Stimulated activated CD4-positive, alpha-beta T cell treated with anti-CD3 and anti-CD28 coated beads, Interleukin-1b, Interleukin-23, amount 100 ng/mL, for 4 hours (primary cell): ENCODE measurements at places on chromosomes 1 and 21.

- no peak for DNase-seq
Observed at GRCh38 chr1:5757187-5757805, 234.9 kb downstream of the NPHP4 start.

DNA sequence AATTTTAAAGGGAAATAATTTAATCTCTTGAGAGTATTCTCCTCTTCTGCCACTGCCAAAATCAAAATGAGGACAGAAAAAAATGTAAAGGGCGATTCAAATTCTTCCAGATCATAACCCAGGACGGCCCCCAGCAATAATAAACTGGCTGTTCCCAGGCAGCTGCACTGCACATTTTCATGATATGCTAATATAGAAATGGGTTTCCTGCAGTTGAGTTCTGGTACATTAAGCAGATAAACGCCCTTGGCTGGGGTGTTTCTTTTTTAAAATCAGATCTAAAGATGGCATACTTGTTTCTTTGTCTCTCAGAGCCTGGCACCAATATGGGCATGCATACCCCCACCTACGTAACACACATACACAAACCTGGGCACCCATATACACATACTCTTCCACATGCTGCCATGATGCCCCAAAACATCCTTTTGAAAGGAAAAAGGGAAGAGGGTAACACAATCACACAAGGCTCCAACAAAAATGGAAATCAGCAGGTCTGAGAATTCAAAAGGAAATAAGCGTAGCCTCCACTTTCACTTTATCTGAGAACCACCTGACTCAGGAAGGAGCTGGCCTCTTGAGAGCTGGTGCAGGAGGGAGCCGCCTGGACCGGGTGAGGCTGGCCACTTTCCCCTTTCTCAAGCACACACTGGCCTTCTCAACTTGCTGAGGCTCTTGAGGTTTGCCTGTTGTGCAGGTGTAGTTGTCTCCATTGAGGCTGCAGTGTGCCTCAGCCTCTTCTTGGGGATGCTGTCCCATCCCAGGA, 653.4 kb downstream of the KIF26B start:
- no peak for DNase-seq

DNA sequence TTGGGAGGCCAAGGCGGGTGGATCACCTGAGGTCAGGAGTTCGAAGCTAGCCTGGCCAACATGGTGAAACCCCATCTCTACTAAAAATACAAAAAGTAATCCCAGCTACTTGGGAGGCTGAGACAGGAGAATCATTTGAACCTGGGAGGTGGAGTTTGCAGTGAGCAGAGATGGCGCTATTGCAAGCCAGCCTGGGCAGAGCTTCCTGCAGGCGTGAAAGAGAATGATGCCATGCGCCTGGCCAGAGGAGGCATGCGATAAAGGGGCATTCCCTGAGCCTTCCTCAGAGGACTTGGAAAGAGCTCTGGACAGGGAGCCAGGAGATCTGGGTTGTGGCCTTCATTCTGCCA, 3.2 kb downstream of the E2F2 start:
- DNase-seq = no peak

- no peak for DNase-seq
Observed at GRCh38 chr1:32309960-32310359, 18.1 kb downstream of the HDAC1 start.

DNA sequence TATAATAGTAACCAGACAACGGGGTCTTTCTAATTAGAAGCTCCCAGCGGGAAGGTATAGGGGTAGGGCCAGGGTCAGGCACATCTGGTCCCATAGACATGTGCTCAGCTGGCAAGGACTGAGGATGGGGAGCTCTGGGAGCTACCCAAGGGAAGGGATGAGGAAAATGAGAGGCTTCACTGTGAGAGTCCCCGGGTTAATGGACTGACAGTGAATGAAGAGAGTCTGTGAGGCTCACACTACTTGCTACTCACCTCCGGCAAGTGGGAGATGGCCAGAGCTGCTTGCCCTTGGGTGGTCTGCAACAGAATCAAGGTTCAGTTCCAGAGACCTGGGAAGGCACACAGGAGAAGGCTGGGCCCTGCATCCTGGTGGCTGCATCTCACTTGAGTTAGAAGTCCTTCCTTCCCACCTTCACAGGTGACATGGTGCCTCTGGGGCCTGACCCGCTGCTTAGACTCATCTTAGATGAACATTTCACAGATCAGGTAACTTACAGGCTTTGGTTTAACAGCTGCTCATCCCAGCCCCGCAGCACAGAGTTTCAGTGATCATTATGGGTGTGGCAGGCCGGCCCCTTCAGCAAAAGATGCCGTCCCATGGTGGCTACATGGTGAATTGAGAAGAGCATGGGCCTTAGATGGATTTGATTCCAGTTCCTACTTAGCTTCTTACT, 31.7 kb downstream of the EIF2D start:
- no peak for DNase-seq

GRCh38 chr1:2224631-2225428, 3.3 kb upstream of the SKI start:
- no peak for DNase-seq

DNA sequence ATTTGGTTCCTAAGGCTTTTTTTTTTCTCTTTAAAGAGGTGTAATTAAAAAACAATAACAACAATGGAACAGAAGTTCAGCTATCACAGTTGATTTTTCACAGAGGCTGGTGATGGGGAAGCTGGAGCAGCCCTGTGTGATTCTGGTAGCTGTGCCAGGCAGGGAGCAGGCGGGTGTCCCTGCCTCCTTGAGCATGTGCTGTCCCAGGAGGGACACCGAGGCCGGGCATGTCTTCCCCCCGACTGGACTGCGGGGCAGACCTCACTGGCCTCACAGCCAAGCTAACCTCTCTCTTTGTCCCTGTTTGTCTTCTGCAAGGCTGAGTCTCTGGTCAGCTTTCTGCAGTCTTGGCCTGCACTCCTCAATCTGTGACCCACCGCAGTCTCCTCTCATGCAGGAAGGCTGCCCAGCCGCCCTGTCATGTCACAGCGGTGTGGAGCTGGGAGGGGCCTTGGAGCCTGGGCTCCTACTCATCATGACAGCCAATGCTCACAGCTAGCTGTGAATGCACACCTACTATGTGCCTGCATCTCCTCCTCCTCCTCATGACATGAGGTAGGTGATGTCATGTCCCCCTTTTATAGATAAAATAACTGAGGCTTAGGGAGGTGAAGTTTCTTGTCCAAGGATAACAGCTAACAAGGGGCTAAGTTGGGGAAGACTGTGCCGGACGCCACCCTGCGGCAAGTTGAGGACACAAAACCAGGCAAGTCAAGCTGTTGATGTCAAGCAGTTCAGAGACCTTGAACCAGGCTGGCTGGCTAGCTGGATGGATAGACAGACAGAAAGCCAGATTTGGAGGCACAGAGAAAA, 10.3 kb upstream of the ACTL8 start:
- DNase-seq = no peak

DNA sequence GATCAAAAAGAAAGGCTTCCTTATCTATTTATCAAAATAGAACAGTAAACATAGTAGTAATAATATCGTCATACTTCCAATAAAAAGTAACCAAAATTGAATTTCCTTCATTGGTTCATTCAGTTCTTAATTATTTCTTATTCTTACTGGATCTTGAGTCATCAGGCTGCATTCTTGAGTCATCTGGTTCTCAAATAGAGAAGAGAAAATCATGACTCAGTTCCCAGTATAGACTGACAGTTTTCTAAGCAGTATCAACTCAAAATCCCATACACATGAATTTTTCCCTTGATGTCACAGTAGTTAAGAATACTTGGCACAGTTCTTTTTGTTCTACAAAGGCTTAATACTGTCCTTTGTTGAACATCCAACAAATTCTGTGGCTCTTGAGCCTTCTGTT, 626.9 kb upstream of the ADGRL4 start:
- DNase-seq = no peak

GRCh38 chr1:153306303-153307220, 6.2 kb downstream of the PGLYRP3 start:
- DNase-seq = no peak

DNA sequence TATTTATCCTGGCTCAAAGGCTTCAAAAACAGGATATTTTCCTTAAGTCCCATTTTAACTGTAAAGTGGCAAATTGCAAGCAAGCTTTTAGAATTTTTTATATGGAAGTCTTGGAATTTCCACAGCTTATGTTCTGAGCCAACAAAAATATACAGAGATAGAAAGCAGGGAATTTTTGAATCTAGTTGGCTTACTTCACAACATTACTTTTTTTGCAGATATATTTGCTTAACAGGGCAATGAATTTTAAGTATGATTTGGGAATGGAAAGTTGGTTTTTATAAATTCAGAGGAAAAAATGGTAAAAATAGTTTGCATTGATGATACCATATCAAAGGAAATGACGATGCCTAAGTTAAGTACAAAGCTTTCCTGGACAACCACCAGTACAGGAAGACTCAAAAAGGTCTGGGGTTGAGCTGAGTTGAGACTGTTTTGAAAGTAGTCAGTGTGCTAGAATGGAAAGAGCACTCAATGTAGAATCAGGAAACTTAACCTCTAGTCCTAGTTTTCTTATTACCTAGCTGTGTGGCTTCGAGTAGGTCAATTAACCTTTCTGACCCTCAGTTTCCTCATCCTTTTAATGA, 11.0 kb upstream of the VCAM1 start:
- DNase-seq = no peak

DNA sequence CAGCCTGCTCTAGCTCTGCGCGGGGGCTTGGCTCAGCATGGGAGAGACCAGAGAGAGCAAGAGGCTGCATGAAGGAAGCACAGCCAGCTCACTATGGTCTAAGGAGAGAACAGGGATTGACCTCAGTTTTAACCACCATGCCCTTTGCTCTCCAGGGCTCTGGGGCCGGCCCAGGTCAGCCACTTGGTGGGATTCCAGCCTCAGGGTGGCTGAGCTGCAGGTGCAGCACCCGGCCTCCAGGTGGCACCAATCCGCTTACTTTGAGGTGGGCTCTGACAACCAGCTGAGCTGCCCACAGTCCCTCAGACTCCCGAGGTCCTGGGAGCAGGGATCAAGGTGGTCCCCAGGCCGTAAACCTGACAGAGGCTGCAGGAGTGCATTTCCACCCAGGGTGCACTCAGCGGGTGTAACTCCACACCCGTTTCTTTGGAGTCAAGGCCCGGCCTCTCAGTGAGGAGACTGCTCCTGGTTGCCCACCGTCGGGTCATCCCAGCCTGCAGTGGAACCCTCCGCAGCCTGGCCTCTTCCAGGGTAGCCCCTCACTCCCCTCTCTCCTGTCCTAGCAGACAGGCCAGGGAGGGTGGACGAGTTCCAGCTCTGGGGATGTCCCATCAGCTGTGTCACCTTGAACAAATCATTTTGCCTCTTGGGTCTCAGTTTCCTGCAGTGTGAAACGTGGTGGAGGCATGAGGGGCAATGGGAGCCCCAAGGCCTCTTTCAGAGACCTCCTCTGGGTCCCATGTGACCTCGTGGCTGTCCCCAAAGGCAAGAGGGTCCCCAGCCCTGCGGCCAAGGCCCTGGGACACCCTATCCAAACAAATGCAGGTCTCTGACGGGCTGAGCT, 607 bp upstream of the LGR6 start:
- peak; percentile 31 for DNase-seq

DNA sequence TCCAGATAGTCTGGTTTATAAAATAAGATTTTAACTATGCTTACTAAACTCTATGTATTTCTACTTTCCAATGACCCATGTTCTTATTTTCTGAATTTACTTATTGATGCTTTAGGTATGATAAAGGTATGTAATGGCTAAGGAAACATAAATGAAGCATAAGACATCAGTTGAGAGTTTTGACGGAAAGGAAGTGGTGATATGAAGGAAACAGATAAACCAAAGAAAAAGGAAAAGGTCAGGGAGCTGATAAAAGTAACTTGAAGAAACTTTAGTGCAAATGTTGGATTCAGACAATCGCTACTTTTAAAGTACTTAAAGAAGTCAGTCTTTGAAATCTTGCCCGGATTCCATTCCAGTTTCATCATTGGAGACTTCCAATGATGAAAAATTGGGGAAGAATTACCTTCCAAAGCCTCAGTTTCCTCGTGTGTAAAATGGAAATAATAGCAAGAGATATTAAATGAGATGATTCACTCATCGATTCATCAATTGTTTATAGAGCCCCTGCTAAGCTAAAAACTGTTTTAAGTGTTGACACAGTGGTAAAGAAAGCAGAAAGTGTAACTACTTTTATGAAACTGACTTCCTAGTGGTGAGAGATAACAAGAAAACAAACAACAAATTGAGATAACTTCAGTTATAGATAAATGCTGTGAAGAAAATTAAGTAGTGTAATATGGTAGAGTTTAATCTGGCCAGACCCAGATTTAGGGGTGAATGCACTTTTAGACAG, 10.6 kb downstream of the PTPRC start:
- no peak for DNase-seq

GRCh38 chr1:187009320-187009719, 180.6 kb downstream of the PLA2G4A start:
- DNase-seq = no peak

DNA sequence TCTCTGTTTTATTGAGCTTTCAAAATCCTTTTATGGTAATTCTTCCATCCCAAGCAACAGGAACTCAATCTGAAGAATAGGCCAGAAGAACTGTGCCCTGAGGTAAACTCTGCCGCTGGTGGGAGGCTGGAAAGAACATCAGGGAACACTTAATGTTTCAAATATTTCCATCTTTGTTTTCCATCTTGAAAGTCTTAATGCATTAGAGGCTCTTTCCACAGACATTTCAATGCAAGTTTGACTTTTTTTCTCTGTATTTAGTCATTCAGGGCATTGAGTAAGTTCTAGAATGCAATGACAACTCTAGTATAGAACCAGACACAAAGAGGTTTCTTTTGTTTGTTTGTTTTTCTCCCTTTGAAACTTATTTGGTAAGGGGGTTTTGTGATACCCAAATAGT, 61.5 kb downstream of the KIAA0040 start:
- DNase-seq = no peak

DNA sequence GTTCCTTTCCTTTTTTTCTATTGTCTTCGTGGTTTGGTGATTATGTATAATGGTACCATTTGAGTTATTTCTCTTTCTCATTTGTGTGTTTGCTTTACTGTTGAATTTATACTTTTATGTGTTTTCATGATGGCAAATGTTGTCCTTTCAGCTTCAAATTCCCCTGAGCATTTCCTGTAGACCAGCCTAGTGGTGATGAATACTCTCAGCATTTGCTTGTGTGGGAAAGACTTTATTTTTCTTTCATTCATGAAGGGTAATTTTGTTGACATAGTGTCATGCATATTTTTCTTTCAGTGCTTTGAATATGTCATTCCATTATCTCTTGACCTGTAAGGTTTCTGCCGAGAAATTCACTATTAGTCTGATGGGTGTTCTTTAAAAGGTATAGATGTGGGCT, 166.6 kb upstream of the GORAB start:
- DNase-seq = no peak

- no peak for DNase-seq
Observed at GRCh38 chr1:51215169-51215568, 20.9 kb upstream of the RNF11 start.

- DNase-seq = no peak
Observed at GRCh38 chr1:27127419-27127818, 27.5 kb downstream of the SLC9A1 start.

DNA sequence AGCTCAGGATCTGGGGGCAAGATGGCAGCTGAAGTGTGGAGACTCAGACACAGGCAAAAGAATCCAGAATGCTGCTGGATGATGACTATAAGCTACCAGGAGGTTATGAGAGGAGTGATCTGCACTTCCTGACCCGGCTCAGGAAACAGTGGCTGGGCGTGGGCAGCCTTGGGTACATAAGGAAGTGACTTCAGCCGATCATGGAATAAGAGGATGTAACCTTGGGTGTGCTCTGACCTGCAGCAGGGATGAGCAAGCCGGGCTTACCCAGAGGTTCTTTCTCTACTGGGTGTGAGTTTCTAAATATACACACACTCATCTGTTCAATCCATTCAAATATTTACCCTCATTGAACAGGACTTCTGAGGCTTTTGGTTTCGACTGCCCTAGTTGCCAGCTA, 62.7 kb downstream of the CD34 start:
- peak; percentile 18 for DNase-seq

- DNase-seq = no peak
Observed at GRCh38 chr21:29034678-29035077, 10.2 kb downstream of the USP16 start.
